Activated CD8-positive, alpha-beta memory T cell treated with anti-CD3 and anti-CD28 coated beads for 4 hours (primary cell): ENCODE measurements at places on chromosomes 2 and 18.

GRCh38 chr2:44543773-44544725 is 182.3 kb downstream of the CAMKMT start:
- DNase-seq: no peak

DNA sequence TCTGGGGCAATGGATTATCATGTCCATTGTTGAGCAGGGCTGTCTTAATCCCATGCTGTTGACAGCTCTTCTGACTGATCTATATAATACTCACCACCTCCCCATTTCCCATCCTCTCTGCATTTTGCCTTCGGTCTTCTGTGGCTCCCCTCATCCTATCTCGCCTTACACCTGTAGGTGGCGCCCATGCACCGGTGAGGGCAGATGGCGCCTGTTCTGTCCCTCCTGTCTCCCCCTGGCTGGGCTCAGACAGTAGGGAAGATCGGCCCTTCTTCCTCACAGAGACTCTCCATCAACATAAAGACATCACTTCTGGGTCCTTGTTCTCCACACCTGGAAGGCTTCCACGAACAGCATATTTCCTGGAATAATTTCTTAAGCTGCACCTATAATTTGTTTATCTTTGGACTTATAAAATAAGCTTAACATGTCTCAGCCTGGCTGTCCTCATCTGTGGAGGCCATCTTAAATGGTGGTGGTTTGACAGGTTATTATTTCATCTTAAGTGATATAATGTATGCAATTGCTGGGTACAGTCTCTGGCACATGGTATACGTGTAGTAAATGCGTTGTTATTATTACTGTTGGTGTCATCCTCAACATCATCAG is 10.9 kb upstream of the CDH20 start:
- DNase-seq: no peak

GRCh38 chr2:105455488-105456003 is 56.7 kb upstream of the FHL2 start:
- no peak for DNase-seq

DNA sequence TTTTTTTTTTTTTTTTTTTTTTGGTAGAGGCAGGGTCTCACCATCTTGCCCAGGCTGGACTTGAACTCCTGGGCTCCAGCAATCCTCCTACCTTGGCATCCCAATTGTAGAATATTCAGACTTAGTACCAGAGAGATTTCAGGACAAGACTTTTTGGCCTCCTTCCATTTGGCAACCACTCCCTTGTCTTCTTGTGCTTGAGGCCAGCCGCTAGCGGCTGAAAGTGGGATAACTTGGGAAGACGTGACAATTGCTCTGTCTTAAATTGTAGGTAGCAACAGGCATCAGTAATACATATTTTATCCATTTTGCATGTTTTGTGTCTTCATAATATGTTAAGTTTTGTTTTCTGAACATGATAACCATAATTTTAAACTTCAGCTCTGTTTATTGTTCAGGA is 53.3 kb upstream of the TTN start:
- DNase-seq: no peak

DNA sequence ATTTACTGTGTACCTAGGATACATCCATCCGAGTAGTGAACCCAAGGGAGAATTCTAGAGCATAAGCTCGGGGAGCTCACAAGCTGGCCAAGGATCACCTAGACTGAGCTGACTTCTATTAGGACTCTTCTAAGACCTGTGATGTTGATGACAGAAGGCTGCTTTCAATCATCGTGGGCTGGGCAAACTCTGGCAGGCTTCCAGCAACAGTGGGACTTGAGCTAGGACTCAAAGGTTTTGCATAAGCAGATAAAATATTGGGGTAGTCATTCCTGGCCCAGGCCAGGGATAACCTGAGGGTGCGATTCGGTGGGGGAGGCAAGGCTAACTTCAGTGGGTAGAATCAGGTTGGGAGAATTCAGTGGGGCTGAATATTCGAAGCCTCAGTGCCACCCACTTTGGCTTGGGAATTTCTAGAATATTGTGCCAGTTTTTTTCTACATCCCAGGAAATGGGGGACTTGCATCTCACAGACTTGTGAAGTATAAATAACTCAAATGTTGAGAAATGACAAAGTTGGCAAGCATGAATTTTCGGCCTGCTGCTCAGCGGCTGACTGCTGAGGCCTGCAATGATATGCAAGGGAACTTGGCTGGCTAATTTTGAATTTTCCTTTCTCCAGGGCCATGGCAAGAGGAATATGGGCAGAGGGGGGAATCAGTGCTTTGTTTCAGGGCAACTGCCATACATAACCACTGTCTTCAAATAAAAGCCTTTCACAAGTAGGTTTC is 274.3 kb downstream of the PRKCE start:
- no peak for DNase-seq

GRCh38 chr2:109134741-109135358 is 5.8 kb downstream of the SH3RF3 start:
- no peak for DNase-seq

GRCh38 chr18:78571063-78571785 is 408.4 kb upstream of the SALL3 start:
- no peak for DNase-seq

DNA sequence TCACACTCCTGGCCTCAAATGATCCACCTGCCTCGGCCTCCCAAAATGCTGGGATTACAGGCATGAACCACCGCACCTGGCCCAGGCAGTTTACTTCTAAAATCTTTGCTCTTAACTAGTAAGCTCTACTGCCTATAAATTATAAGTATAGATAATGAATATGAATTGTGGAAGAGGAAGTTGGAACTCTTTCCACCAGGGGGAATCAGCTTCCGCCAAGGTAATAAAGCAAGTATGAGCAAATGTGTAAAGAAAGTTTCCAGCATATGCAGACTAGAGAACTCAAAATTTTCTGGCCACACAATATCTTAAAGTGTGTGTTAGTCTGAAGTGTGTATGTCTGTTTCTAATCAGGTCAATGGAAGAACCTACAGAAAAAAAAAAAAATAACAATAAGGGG is 68.1 kb downstream of the RMDN2 start:
- no peak for DNase-seq

- no peak for DNase-seq
Measured at GRCh38 chr2:226726546-226726945, 73.1 kb downstream of the IRS1 start.

- no peak for DNase-seq
Measured at GRCh38 chr2:237754182-237754581, 44.4 kb upstream of the RBM44 start.

DNA sequence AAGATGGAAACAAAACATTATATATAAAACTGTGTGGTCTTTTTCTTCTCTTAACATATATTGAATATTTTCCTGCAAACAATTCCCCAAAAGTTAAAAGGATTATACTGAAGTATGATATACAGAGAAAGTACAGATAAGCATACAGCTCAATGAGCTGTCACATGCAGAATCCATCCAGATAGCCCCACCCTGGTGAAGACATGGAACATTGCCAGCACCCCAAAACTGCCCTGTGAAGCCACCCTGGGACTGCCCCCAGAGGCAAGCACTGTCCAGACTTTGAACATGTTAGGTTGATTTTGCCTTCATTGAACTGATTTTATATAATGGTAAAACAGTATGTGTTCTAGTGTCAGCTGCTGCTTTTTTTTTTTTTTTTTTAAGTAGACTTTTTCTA is 112.3 kb upstream of the IL1R2 start:
- DNase-seq: no peak

DNA sequence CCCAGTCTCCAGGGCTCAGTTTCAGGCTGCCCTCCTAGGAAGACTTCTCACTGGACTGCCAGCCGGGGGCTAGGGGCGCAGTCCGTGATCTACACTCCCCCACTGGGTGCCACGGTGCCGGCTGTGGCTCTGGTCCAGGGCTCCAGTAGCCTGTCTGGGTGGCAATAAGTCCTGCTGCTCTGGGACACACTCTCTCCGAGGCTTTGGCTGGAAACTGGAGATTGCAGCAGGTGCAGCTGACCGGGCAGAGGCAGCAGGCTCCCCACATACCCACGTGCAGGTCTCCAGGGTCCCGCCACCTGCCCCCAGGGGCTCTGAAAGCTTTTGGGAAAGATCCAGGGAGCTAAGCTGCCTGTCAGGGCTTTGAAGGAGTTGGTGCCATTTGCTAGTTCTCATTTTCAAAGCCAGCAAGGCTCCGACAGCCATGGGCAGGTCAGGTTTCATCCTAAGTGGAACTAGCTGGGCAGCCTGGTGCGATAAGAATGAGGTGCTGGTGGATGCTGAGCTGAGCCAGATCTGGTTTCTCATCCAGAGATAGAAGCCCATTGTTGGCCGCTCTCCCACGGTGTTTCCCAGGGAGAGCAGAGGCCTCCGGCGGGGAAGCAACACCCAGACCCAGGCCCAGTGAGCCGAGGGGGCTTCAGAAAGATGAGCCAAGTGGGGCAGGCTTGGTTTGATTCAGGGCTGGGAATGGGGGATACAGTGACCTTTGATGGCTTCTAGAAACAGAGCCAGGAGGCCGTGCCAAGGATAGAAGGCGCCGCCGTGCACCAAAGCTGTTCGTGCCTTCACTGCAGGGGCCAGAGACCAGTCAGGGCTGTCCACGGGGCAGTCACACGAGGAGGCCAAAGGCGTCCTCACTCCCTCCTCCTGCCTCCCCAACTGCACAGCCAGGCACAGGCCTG is 141.7 kb upstream of the GPC1 start:
- DNase-seq: no peak
